ENCODE measurements at places on chromosomes 2 and 18.

GRCh38 chr2:62054029-62054791, 141.7 kb upstream of the B3GNT2 start:
- no peak for DNase-seq

- no peak for DNase-seq
Measured at GRCh38 chr2:64227603-64228125, 83.4 kb upstream of the PELI1 start.

- DNase-seq: no peak
Measured at GRCh38 chr18:64082054-64082453, 66.8 kb downstream of the LINC00305 start.

DNA sequence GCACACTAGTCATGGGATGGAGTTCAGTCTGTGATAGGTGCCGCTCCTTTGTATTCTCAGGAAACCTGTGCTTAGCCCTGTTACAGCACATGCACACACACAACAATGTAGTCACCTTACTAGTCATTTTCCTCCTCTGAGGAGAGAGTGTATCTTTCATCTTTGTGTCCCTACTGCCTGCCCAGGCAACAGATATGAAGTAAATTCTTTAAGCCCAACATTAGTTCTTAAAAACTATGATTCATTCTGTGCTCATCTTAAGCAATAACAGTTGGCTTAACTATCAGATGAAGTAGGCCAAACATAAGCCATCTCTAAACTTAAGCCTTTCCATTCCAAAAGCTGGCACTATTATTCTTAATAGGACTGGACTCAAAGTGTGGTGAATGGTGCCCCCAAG, 186.5 kb downstream of the LNPK start:
- DNase-seq: no peak

DNA sequence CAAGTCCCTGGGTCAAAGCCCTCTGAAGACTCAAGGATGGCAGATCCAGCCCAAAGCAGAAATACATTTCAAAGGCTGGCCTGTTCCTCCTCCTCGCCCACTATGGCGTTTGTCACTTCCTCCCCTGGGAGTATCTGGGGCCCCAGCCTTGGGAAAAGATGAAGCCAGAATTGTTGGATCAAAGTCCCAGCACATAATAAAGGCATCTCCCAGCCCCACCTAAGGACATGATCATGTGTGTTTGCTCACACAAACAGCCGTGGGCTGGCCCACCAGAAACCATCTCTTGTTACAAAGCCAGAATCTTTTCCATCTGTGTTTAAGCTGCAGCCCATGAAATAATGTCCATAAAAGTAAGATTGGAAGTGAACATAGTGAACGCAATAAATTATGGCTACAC, 50.1 kb upstream of the HAAO start:
- DNase-seq: no peak

- no peak for DNase-seq
Measured at GRCh38 chr2:40144022-40144421, 307.9 kb downstream of the SLC8A1 start.

GRCh38 chr2:22076454-22076853, 952.7 kb downstream of the TDRD15 start:
- no peak for DNase-seq

GRCh38 chr2:18749912-18750526, 160.7 kb upstream of the NT5C1B start:
- DNase-seq: peak; percentile 56

DNA sequence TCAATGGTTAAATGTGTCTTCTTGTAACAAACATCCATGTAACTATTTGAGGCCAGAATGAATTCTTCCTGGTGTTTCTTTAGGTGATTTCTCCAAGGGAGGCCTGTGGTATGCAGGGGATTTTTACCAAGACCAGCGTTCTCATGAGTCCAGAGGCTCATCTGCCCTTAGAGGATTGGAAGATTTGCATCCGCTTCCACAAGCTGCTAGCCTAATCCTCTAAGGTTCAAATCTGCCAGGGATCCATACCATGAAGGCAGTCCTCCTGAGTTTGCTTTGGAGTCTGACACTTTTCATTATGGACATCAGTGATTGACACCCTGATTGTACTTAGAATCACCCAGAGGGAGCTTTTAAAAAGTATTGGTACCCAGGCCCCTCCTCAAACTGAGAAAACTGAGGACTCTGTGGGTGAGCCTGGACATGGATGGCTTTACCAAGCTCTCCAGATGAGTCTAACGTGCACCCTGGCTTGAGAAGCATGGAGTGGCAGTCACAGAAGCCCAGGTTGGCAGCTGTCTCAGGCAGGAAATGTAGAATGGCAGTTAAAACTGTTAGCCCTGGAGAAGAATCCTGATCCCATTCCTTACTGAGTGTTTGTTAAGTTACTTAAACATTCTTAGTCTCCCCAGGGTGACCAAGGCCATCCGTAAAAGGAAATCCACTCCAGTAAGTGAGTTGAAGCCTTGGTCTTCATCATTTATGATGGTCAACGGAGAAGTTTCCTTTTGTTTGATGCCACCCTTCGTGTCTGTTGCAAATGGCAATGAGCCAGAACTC, 95.3 kb upstream of the RMDN2 start:
- DNase-seq: no peak

DNA sequence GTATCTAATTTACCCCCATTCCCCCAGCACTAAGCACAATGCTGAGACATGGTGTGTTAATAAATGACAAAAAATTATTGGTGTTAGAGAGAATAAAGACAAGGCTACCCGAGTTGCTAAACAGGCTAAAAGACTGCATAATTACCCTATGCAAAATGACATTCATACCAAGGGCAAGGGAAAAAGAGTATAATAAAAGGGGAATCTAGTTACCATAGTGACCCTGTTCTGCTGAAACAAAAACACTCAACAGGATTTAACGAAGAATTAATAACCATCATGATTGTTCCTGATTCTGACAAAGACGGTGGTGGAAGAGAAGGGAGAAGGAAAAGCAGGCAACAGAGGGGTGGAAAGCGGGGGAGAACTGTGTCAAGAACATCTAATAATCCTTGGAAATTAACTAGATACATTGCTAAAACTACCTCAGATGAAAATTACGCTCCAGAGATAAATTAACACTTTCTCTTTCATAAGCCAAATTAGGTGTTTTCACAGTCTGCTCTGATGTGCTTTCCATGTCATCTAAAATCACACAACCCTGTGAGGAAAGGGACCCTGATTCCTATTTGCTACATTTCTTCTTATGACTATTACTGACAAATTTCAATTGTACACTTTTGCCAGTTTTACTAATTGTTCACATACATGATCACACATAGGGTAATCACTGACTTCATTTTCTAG, 25.5 kb downstream of the TTR start:
- DNase-seq: no peak

DNA sequence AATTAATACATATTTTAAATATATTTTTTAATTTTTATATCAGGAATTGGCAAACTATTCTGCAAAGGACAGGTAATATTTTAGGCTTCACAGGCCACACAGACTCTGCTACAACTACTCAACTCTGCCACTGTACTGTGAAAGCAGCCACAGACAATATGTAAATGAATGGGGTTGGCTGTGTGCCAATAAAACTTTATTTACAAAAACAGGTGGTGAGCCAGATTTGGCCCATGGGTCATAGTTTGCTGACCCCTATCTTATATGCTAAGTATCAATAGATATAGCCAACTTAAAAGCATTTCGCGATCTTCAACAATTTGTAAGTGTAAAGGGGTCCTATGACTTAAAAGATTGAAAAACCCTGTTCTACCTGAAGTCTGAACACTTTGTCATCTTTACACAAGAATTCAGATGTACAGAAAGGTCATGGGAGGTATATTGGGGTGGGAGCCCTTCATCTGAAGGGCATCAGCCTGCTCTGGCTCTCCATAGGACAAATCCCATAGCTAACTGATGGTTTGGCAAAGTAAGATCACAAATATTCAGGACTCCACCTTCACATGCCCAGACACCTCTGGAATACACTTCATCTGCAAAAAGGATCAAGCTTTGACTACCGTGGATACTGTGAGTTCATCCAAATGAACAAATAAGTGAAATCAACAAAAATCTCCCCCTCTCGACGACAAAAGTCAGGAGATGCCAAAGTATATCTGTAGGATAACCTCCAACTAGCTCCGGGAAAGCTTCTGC, 65.9 kb downstream of the C1D start:
- no peak for DNase-seq

- DNase-seq: no peak
Measured at GRCh38 chr2:143525402-143525860, 396.2 kb downstream of the ARHGAP15 start.

- DNase-seq: no peak
Measured at GRCh38 chr2:119864318-119864717, 104.6 kb downstream of the PTPN4 start.
